ENCODE measurements at places on chromosomes 3 and 15. TPM values are rescaled to one million over a fixed set of nuclear protein-coding genes. Genes with fewer than 3 reads are reported as not detected.

HCN4 gene
- polyA plus RNA-seq: 0.06 TPM

AGBL1 gene
- polyA plus RNA-seq: 0.57 TPM

SLC12A1 gene
- not detected for polyA plus RNA-seq

CKMT1A gene
- 3.1 TPM for polyA plus RNA-seq

ATP13A5 gene
- 0.34 TPM for polyA plus RNA-seq

FETUB gene
- not detected for polyA plus RNA-seq

SEMA3F gene
- 41.6 TPM for polyA plus RNA-seq

Data from lung (tissue), 17 donors.